ENCODE measurements at places on chromosomes 12 and 14. TPM values are rescaled to one million over a fixed set of nuclear protein-coding genes. Genes with fewer than 3 reads are reported as not detected.

The POU6F1 gene
- 2.2 TPM for total RNA-seq

The AMN gene
- 12.4 TPM for total RNA-seq

The LTB4R2 gene
- total RNA-seq, result 6.7 TPM

The NAV3 gene
- total RNA-seq, result 38.4 TPM

The REP15 gene
- 0.82 TPM for total RNA-seq

The CCDC38 gene
- not detected for total RNA-seq

The GYS2 gene
- total RNA-seq, result not detected

The MLF2 gene
- total RNA-seq, result 186 TPM

The KCNMB4 gene
- 4.7 TPM for total RNA-seq

The DPPA3 gene
- total RNA-seq, result not detected

The NCOR2 gene
- 88.5 TPM for total RNA-seq

The RFLNA gene
- total RNA-seq, result 5.8 TPM

The BATF gene
- not detected for total RNA-seq

The ZNF891 gene
- total RNA-seq, result 0.23 TPM

The SLCO1A2 gene
- not detected for total RNA-seq

The HOXC4 gene
- 3.5 TPM for total RNA-seq

The C3AR1 gene
- not detected for total RNA-seq

The KRT4 gene
- not detected for total RNA-seq

The SOAT2 gene
- 0.12 TPM for total RNA-seq

The SIX6 gene
- total RNA-seq, result not detected

The DYNC1H1 gene
- total RNA-seq, result 213 TPM

The KRT82 gene
- total RNA-seq, result not detected

The AQP6 gene
- not detected for total RNA-seq

The B4GALNT3 gene
- total RNA-seq, result not detected

The GNS gene
- 123 TPM for total RNA-seq

The GZMB gene
- total RNA-seq, result not detected

The BEGAIN gene
- 0.35 TPM for total RNA-seq

The TRHDE gene
- total RNA-seq, result 1.4 TPM

The OTX2 gene
- total RNA-seq, result not detected

The ADAMTS20 gene
- total RNA-seq, result not detected

The SELPLG gene
- total RNA-seq, result 2.6 TPM

The C12orf75 gene
- total RNA-seq, result 20.5 TPM

The ABCD2 gene
- 0.17 TPM for total RNA-seq

The IQSEC3 gene
- total RNA-seq, result 0.09 TPM

The OR4K15 gene
- total RNA-seq, result not detected

The ITPK1 gene
- total RNA-seq, result 30.7 TPM

The CD27 gene
- not detected for total RNA-seq

The NOXRED1 gene
- not detected for total RNA-seq

The SLC6A12 gene
- not detected for total RNA-seq

The YBX3 gene
- 218 TPM for total RNA-seq

The TCL1B gene
- not detected for total RNA-seq

The KRT78 gene
- total RNA-seq, result not detected

The TAS2R20 gene
- total RNA-seq, result 0.68 TPM

The CD69 gene
- not detected for total RNA-seq

The TMEM179 gene
- total RNA-seq, result not detected

The CCDC175 gene
- total RNA-seq, result not detected

The PFDN5 gene
- 559 TPM for total RNA-seq

The FOXG1 gene
- not detected for total RNA-seq

The NRXN3 gene
- 2.2 TPM for total RNA-seq

The LRIG3 gene
- 34.8 TPM for total RNA-seq

The LBHD2 gene
- total RNA-seq, result 0.26 TPM

The VSIG10 gene
- total RNA-seq, result 8.8 TPM

The SDSL gene
- total RNA-seq, result 9.6 TPM

The FGF23 gene
- not detected for total RNA-seq

The MYF5 gene
- not detected for total RNA-seq

The SERPINA9 gene
- not detected for total RNA-seq

The TAS2R30 gene
- 0.26 TPM for total RNA-seq

The CCDC60 gene
- not detected for total RNA-seq
